ENCODE measurements at places on chromosomes 1 and 21.
A peak's percentile ranks its signal among the peaks of the same experiment; 100 is the strongest.

DNA sequence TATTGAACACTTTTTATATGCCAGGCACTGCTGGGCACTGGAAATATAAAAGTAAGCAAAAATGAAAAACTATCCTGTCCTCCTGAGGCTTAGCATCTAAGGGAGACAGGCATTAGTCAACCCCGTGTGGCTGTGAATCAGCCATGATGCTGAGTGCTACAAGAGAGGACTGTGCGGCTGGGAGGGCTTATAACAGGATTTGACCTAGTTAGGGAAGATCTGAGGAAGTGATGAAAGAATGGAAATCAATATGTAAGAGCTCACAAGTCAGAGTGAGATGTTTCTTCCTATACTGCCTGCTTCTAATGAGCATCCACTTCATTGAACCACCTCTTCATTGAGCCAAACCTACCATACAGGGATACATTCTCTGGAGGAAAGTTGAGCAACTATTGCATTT is 15.1 kb downstream of the TRIM45 start:
- no peak for DNase-seq

DNA sequence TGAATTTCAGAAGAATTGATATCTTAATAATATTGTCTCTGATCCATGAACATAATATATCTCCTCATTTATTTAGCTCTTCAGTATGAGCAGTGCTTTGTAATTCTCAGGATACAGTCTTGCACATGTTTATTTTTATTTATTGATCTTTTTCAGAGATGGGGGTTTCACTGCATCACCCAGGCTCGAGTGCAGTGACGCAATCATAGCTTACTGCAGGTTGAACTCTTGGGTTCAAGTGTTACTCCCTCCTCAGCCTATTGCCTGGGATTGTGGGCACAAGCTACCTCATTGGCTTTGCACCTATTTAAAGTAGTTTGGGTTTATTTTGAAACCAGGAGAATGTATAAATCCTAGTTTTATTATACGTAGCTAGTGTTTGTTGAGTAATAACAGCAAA is 4.7 kb downstream of the RPS6KC1 start:
- no peak for DNase-seq

GRCh38 chr1:8396786-8397406 is 79.0 kb downstream of the SLC45A1 start:
- DNase-seq = no peak

DNA sequence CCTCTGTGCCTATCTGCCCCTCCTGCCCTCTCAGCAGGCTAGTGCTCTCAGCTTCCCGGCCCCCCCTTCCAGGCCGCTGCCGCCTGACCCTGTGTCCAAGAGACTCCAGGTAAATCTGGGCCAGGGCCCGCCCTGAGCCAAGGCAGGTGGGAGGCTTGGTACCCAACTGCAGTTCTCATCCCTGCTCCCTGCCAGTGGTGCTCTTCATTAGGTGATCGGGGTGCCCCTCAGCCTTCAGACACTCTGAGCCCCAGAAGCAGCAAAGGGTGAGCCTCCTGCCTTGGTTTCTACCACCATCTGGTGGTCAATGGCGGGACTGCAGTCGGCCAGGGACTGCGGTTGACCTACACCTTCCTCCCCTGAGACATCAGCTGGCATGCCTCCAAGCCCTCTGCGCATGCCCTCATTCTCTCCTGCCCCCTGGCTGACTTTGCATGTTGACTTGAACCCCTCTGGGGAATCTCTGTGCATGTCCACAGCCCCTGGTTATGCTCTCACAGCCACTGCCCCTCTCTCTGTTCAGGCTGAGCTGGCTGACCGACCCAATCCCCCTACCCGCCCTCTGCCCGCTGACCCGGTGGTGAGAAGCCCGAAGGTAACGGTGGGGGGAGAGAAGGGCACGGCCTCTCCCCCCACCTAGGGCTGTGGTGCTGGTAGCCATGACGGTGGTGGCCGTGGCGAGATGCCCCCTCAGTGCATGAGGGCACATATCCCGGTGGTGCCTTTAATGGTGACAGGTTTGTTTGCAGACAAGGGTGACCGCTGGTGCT is 2.0 kb upstream of the EFNA4 start:
- peak; percentile 99 for DNase-seq

- DNase-seq = no peak
These were observed 29.2 kb downstream of the MIS18A start for GRCh38 chr21:32249511-32250280.

DNA sequence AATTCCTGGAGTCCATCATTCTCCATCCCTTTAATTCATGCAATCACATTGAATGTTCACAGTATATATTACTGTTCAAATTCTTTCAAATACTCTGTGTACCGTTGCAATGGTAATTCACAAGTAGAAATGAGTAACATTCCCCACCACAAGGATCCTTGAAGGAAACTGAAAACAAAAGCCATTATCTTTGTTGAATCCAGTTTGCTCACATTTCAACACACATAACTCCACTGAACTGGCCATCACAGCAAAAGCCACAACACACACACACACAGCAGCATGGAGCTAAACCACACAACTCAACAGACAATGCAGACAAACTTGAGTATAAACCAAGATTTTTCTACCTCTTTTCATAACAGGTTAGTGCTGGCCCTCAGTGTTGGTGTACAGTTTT is 188.3 kb upstream of the GREM2 start:
- no peak for DNase-seq

GRCh38 chr1:151945725-151946722 is 36.7 kb upstream of the THEM4 start:
- DNase-seq = peak; percentile 18

DNA sequence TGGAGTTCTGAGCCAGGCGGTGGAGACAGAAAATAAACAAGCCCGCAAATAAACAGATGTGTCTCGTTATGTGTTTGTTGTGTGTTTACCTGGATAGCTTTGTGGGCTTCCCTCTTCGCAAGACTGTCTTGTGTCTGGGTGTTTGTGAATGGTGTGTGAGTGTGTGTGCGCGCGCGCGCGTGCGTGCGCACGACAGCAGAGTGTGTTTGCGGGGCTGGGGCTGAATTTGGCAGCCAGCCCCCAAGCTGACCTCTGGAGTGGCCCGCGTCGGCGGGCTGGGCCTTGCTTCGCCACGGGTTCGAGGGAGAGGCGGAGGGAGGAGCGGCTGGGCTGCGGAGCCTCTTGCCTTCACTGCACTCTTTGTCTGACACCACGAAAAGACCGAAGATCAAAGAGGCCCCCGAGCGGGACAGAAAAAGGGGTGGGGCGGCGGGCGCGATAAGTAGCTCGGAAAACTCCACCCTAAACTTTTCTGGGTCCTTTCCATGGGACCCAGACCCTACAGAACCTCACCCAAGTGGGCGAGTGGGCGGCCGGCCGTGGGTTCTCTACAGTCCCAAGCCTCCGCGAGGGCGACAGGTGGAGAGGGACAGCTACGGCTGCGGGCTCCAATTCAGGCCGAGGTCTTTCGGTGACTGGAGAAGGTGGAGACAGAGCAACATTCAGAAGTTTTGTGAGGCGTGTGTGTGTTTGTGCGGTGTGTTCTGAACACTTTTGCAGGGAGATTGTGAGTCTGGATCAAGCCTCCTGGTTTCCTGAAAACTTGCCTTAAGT is 14.5 kb downstream of the PAX7 start:
- no peak for DNase-seq

DNA sequence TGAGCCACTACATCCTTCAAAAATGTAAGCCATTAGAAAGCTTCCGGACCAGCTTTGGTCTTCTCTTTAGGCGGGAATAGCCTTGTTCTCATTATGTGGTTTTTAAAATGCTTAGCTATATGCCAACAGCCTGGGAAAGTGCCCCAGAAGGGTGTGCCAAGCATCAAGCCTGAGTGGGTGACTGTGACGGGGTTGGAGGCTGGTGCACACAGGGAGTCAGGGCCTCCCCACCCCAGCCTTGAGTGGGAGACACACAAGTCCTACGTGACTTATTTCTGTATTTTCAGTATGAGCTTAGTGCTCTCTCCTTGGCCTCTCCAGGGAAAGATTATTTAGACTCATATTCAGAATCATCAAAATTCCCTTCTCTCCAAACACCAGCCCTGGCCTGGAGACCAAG is 9.8 kb downstream of the UBASH3A start:
- DNase-seq = no peak

DNA sequence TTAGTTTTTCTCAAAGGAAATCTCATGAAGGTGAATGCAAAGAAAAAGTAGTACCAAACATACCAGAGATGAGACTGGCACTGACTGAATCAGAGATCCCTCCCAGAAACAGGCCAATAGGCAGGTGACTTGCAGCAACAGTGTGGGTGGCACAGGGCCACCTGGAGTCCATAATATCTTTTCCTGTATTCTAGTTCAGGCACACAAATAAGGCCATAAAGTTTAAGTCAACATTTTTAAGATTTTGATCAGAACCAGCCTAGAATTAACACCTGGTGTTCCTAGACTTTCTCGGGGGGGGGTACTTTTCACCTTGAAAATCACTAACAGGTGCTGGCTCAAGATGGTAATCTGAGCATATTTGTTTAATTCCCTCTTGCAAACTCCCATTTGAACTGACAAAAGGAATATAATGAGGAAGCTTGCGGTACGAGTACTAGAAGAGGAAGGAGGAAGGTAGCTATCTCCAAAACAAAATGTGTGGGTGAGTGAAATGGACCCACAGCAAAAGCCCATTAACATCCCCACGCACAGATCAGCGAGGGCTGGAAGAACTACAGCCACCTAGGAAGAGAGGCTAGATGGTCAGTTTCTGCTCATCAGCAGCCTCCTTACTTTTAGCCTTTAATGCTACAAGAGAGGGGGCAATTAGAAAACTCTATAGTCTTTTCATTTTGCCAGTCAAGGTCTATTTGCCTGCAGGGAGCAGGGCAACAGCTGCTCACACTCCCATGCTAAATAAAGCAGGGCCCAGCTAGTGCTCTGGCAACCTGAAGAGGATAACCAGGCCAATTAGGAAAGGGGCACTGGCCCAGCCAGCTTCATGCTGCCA is 18.9 kb downstream of the SDE2 start:
- no peak for DNase-seq

DNA sequence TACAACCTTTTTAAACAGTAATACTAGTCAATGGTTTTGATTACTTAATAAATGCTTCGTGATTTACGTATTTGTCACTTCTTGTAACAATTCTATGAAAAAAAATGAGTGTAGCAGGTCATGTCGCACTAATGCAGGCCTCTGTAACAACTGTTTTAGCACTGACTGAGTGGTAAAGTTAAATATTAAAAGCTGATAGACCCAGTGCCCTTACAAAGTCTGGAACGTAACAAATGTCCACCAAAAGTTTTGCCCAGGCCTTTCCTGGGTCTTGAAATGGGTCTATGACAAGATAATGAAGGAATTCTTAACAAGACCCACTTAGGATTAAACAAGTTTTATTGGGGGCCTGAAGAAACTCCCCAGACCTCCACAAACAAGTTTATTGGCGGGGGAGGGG is 304.6 kb upstream of the DEPDC1 start:
- no peak for DNase-seq

DNA sequence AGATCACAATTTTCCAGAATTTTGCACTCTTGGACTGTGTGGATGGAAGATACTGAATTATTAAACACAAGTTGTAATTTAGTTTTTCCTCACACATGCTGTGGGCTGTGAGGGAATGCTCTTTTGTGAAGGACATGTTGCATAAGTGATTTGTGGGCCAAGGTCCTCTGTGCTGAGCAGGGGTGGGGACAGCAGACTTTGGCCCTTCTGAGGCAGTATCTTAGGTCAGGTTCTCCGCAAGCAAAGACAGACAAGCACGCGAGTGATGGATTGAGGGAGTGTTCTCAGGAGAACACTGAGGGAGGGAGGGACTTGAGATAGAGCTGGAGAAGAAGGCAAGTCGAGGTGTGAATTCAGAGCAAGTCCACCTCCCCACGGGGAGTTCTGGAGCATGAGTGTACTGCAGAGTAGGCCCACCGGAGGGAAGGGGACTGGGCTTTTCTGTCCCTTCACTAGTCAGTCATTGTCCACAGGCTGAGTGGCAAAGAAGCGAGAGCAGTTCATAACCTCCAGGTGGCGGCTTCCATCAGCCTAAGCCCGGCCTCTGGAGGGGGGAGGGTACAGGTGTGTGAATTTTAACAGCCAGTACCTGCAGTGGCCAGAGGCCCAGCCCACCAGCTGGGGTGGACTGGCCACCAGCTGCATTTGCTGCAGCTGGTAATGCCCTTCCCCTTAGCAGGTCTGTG is 19.1 kb upstream of the CD101 start:
- DNase-seq = no peak

DNA sequence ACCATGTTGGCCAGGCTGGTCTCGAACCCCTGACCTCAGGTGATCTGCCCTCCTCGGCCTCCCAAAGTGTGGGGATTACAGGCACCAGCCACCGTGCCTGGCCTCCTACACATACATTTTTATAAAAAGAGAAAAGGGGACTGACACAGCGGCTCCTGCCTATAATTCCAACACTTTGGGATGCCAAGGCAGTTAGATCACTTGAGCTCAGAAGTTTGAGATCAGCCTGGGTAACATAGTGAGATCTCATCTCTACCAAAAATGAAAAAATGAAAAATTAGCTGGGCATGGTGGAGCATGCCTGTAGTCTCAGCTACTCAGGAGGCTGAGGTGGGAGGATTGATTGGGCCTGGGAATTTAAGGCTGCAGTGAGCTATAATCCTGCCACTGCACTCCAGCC is 23.4 kb downstream of the ZNF281 start:
- DNase-seq = no peak

GRCh38 chr1:156194300-156194652 is 372 bp downstream of the SLC25A44 start:
- DNase-seq = no peak

DNA sequence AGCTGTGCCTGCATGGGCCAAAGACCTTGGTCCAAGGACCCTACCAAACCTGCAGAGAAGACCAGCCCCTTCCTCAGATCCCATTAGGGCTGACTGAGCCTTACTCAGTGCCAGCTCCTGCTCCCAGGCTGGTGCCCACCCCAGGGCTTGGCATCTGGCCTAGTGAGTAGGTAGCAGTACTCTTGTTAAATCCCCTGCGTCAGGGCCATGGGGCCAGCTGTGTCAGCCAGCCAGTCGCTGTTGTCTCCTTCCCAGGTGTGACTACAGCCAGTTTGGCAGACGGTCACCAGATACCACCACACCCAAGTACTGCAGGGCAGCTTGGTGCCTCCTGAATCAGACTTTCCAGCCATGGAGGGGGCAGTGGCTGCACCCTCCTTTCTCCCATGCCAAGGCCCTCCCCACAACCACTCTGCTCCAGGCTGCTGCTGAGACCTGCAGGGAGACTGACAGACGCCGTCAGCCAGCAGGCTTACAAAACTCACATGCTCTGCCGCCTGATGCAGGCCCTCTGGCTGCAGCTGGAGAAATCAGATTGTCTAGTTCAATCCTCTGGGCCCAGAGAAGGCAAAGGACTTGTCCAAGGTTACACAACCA is 3.0 kb downstream of the TENT5B start:
- DNase-seq = peak; percentile 45

GRCh38 chr1:94081566-94082344 is 39.2 kb downstream of the ABCA4 start:
- no peak for DNase-seq

DNA sequence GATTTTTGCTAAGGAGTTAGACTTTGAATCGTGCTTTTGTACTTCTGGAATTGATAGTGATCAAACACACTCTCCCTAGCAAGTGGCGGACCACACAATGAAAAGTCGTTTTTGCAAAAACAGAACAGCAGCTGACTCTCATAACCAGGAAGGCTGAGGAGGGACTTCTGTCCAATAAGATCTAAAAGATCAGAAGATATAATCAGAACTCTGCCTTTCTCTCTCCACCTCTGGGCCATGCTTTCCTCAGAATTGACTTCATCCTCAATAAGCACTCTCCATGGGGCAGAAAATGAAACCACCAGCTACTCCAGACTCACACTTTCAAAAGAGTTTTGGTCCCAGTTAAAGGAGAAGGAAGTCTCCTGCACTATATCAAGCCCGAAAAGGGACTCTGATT is 55.3 kb upstream of the SAMD13 start:
- DNase-seq = no peak
